ENCODE measurements at places on chromosomes 2 and 18.

DNA sequence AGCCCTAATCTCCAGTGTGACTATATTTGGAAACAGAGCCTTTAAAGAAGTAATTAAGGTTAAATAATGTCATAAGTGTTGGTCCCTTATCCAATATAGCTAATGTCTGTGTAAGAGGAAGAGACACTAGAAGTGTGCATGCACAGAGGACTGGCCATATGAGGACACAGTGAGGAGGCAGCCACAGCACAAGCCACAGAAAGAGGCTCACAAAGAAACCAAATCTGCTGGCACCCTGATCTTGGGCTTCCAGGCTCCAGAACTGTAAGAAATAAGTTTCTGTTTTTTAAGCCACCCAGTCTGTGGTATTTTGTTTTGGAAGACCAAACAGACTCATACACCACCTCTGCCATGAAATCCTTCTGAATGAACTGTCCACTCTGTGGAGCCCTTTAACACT is 186.4 kb upstream of the SLC39A10 start:
- no peak overlapping the region for H3K4me3 ChIP-seq
- H3K27ac ChIP-seq: no peak overlapping the region
- DNase-seq: peak; percentile 79
- no peaks in the 10 kb centered on the region for H3K36me3 ChIP-seq

DNA sequence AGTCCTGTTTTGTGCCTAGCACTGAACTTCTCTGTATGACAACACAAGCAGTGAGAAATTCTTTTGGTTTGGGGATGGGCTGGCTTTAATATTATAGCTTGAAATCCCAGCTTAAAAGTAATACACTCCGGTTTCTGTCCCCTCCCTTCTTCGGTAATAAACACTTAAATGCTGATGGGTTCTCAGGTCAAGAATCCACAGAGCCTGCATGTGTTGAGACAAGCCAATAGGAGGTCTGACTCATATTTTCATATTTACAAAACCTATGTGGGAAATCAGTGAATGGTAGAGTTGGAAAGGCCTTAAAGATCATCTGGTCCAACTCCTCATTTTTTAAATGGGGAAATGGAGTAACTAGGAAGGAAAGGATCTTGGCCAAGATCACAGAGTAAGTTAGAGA is 47.5 kb downstream of the VSNL1 start:
- H3K4me1 ChIP-seq: peaks cover 2% of the 10 kb centered on the region
- H3K27me3 ChIP-seq: no peaks in the 10 kb centered on the region
- H3K27ac ChIP-seq: no peak overlapping the region
- DNase-seq: no peak
- no peaks in the 10 kb centered on the region for H3K36me3 ChIP-seq

- no peaks in the 10 kb centered on the region for H3K27me3 ChIP-seq
- no peaks in the 10 kb centered on the region for H3K36me3 ChIP-seq
- DNase-seq: no peak
- no peak overlapping the region for H3K4me3 ChIP-seq
- H3K27ac ChIP-seq: no peak overlapping the region
Measured at GRCh38 chr2:75047992-75048625, 89.7 kb downstream of the POLE4 start.

- H3K27me3 ChIP-seq: no peaks in the 10 kb centered on the region
- H3K4me3 ChIP-seq: no peak overlapping the region
- no peak overlapping the region for H3K27ac ChIP-seq
- DNase-seq: no peak
- no peaks in the 10 kb centered on the region for H3K36me3 ChIP-seq
- H3K4me1 ChIP-seq: no peaks in the 10 kb centered on the region
Measured at GRCh38 chr2:105937498-105938097, 192.9 kb downstream of the NCK2 start.

DNA sequence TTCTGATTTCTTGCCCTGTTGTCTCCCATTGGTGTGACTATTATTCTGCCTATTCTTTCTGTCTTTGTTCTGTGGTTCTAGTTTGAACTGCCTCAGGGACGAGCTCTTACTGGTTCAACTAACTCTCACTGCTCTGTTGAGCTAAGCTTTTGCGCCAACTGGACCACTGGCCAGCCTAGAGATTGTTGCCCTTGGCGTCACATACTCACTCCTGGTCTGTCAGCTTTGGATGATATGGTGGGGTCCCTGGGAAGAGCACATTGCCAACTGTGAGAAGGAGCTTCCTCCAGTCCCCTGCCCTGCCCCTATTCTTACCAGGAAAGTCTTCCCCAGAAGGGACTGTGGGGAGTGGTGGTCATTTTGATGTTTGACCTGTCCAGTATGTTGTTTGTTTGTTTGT is 6.0 kb downstream of the MTHFD2 start:
- no peak overlapping the region for H3K27ac ChIP-seq
- peaks cover 4% of the 10 kb centered on the region for H3K36me3 ChIP-seq
- DNase-seq: no peak
- H3K4me3 ChIP-seq: no peak overlapping the region

GRCh38 chr2:158828378-158829164 is 33.5 kb downstream of the DAPL1 start:
- no peak overlapping the region for H3K4me3 ChIP-seq
- H3K4me1 ChIP-seq: no peaks in the 10 kb centered on the region
- no peak for DNase-seq
- no peak overlapping the region for H3K27ac ChIP-seq
- H3K36me3 ChIP-seq: no peaks in the 10 kb centered on the region
- H3K27me3 ChIP-seq: no peaks in the 10 kb centered on the region

GRCh38 chr2:136319651-136320050 is 201.7 kb upstream of the CXCR4 start:
- DNase-seq: no peak
- H3K27ac ChIP-seq: no peak overlapping the region
- no peak overlapping the region for H3K4me3 ChIP-seq
- H3K27me3 ChIP-seq: no peaks in the 10 kb centered on the region
